Activated CD4-positive, alpha-beta T cell treated with anti-CD3 and anti-CD28 coated beads, Interleukin-2, amount 10 ng/mL, durations not matched to agents 7 days and 5 days (primary cell): ENCODE measurements at places on chromosomes 1 and 21. TPM values are rescaled to one million over a fixed set of nuclear protein-coding genes. Genes with fewer than 3 reads are reported as not detected.

- DNase-seq: peak; percentile 19
Measured at GRCh38 chr1:153260585-153261280, 1.2 kb downstream of the LORICRIN start.

- no peak for DNase-seq
Measured at GRCh38 chr1:63621075-63621474, 27.9 kb downstream of the PGM1 start.

DNA sequence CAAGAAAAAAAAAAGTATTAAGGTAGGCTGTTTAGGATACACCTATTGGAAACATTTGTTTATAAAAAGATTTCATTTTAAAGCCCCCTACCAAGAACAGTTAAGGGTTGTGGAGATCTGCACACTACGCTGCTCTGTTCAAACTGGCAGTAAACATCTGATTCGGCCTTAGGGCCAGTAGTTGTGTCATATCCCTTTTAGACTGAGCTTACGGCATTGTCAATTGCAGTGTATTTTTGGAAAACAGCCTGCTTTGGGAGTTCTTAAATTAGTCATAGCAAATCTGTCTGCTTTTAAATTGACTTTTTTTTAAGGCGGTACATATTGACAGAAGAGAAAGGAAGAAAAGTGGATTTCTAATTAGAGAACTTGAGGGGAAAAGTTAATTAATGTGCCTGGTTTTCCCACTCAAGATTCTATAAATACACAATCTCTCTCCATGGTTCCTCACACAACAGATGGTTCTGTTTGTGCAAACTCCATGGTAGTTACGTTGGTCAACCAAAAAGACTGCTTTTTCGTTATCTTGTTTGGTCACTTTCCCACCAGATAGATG, 1.7 kb upstream of the ELK4 start:
- DNase-seq: no peak

GRCh38 chr21:44337941-44338895, 972 bp downstream of the CFAP410 start:
- DNase-seq: peak; percentile 51

- DNase-seq: no peak
Measured at GRCh38 chr1:10701145-10701544, 95.3 kb downstream of the CASZ1 start.

GRCh38 chr1:37391211-37392011, 83.0 kb upstream of the ZC3H12A start:
- no peak for DNase-seq

DNA sequence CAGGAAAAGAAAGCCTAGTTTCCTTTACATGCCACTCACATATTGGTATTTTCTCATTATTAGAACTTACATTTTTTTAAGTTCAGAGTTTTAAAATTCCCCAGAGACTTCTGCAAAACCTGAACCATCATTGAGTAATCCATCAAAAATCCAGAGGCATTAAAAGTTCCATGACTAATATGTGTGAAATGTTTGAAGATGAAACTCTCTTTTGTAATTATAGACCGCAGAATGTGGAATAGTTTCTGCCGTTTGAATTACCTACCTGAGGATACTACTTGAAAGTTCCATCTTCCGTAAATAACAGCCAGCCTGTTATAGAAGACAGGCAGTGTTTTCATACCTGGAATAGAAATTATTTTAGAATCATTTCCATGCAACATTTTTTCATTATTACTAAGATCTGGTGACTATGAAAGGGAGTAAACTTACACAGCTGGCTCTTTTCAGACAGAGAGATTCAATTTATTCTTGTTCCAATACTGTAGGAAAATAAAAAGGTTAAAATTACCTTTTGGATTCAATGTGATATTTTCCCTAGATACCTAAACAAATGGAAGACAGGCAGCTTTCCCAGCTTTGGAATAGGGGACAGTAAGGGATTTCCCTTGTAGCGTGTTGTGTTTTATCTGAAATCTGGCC, 131.4 kb downstream of the ST6GALNAC5 start:
- no peak for DNase-seq

DNA sequence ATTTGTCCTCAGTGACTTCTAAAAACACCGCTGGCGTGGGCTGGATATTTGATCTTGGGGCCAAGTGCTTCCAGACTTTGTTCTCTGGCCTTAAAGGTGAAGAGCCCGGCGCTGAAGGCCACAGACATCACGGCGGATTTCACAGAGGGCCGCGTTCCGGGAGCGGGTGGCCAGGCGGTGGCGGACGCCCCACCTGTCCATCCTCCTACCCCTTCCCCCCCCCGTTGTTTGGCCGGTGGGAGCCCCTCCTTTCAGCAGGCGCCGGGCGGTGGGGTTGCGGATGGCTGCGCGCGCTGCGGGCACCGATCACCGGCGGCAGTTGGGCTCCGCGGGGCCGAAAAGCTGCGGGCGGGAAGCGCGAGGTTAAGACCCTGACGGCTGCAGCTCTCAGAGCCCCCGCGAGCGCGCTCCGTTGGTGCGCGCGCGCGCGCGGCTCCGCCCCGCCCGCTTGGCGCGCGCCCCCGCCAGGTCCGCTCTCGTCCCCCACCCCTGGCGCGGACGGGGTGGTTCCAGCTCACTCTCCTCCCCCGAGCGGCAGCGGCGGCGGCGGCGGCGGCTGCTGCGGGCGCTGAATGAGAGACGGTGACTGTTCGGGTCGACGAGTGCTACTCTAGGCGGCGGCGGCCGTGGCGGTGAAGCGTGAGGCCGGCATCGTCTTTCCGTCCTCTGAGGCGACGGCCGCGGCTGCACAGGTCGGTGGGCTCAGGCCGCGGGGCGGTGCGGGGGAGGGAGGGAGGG, at the start of gene RALGPS2:
Gene RALGPS2 (plus strand): TSS at position 517 of the 738 bp plus-strand sequence. CDS start 51,521 bp downstream, outside the sequence.
- DNase-seq: peak; percentile 76

The ZNF593OS gene
- total RNA-seq: not detected

The EVA1C gene
- total RNA-seq: 5.4 TPM
